Right renal pelvis (tissue), 4 donors: ENCODE measurements at places on chromosomes 5 and 9.

DNA sequence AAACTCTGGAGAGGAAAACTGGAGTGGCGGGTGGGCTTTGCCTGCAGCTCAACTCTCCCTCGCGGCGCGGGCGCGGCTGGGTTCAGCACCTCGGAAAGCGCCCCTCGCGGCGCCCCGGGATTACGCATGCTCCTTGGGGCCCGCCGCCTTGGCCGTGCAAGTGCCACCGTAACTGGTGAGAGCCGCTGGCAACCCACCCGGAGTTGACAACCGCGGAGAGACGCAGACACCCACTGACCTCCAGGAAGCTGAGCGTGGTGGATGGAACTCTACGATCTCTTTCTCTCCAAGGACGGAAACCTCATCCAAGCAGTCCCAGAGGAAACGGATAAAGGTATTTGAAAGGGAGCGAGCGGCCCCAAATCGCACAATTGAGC, 194 bp upstream of the RXFP3 start:
- DNase-seq, result peak; percentile 49

DNA sequence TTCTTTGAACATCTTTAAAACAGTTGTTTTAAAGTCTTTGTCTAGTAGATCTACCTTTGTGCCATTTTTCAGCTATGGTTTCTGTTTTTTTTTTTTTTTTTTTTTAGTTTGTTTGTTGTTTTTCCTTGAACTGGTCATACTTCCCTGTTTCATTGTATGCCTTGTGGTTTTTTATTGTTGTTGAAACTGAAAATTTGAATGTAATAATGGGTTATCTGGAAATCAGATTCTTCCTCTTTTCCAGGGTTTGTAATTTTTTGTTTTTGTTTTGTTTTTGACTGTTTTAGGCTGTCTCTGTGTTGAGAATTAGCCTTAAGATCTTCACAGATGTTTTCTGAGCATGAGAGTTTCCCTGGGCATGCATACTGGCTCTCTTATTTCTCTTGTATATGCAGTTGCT, 269.6 kb upstream of the DAP start:
- DNase-seq, result no peak

- DNase-seq, result no peak
Measured at GRCh38 chr5:50898966-50899365, 232.5 kb downstream of the PARP8 start.

DNA sequence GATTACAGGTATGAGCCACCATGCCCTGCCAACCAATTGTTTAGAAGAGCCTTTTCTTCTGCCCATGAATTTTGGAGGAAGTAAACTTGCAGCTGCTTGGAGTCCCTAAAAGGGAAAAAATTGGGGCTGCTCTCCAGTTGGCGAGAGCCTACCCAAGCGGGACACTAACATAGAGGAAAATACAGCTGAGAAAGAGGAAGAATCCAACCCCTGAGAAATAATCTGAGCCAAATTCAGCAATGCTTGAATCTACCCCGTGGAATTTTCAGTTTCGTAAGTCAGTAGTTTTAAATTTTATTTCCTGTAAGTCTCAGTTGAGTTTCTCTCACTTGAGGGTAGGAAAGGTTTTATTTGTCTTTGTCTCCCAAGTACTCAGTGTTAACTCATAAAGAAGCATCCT, 30.4 kb upstream of the UBTD2 start:
- no peak for DNase-seq

- no peak for DNase-seq
Measured at GRCh38 chr5:174292348-174292747, 246.8 kb downstream of the NSG2 start.

GRCh38 chr5:68253624-68254585, 38.3 kb downstream of the PIK3R1 start:
- no peak for DNase-seq

- no peak for DNase-seq
Measured at GRCh38 chr9:113484258-113484730, 20.8 kb downstream of the RGS3 start.

DNA sequence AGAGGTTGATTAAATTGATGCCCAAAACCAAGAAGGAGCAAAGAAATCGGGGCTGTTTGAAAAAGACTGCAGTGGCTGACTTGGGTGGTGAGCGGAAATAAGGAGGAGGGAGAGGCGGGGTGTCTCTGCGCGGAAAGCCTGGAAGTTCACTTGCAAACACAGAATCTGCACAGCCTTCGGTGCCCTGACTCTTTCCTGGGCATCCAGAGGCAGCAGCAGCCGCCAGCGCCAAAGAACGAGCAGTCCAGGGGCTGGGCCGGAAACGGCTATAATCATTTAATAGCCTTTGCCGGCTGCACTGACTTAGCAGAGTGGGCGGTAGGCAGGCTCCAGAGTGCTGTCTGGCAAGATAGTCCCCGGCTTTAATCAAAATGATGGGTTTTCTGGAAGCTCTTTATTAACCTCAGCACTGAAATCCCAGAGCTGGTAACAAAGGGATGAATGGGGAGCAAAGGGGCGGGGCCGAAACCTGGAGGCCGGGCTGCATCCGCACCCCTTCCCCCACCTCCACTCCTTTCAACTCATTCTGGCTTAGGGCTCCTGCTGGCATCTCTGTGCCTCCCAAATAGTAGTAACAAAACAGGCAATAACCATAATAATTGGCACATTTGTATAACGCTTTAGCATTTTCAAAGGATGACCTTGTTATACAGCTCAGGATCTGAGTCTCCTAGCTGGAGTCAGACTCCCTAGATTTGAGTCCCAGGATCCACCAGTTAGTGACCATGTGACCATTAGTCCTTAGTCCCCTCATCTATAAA, 35.7 kb downstream of the PCDHAC2 start:
- DNase-seq, result no peak

- DNase-seq, result no peak
Measured at GRCh38 chr9:114515528-114515927, 10.3 kb upstream of the WHRN start.

GRCh38 chr5:172973127-172973916, 10.2 kb upstream of the ATP6V0E1 start:
- peak; percentile 20 for DNase-seq

DNA sequence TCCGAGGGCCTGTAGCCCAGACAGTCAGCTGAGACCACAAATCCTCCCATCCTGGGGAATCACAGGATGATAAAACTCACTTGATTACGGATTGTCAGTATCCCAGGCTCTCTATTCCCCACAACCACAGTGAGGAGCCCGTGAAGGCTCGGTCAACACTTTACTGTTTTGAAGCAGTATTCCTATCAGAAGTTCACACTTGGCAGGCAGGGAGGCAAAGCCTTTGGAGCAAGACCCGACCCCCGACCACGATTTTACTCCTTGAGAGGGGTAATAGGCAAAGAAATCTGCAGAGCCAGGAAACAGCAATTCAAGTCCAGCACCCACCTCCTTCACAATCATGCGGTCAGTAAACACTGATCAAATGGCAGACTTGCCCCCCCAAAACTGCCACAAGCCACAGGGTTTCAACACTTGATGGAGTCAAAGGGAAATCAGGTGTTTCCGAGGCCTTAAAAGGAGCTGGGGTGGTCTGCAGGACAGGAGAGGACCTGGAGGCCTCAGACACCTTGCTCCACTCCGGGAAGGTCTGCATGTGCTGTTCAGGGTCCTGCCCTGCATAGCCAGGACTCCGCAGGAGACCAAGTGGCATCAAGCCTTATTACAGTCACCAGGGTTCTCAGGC, 25.2 kb downstream of the BICD2 start:
- DNase-seq, result no peak

GRCh38 chr9:113389451-113389850, 11.6 kb downstream of the ALAD start:
- DNase-seq, result no peak

DNA sequence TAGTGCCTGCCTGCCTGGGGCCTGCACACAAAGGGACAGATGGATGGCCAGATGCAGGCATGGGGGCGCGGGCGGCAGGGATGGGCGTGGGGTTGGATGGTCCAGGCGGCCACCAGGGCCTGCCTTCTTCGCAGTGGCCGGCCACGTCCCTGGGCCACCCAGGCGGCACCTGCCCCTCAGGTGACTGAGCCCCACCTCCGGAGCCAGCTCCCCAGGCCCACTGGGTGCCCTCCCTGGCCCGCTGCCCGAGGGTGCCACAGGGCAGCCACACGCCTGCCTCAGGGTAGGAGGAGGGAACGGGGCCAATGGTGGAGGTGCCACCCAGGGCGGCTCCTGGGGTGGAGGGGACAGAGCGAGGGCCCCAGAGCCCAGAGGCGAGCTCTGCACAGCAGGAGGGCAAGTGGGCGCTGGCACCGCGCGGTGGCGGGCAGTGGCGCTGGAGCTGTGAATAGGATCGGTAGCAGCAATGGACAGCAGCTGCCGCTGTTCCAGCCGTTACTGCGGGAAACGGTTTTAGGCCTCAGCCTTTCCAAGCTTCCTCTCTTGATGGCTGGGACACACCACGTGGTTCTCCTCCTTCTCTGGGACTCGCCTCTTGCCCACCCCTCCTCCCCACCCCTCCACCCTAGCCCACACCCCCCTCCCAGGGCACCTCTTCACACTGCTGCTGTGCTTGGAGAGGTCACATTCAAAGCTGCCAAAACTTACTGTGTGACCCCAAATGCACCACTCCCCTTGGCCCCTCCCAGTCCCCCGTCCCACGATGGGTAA, 19.1 kb downstream of the LHX3 start:
- DNase-seq, result no peak

GRCh38 chr5:141869514-141869913, 8.7 kb downstream of the PCDH1 start:
- no peak for DNase-seq

DNA sequence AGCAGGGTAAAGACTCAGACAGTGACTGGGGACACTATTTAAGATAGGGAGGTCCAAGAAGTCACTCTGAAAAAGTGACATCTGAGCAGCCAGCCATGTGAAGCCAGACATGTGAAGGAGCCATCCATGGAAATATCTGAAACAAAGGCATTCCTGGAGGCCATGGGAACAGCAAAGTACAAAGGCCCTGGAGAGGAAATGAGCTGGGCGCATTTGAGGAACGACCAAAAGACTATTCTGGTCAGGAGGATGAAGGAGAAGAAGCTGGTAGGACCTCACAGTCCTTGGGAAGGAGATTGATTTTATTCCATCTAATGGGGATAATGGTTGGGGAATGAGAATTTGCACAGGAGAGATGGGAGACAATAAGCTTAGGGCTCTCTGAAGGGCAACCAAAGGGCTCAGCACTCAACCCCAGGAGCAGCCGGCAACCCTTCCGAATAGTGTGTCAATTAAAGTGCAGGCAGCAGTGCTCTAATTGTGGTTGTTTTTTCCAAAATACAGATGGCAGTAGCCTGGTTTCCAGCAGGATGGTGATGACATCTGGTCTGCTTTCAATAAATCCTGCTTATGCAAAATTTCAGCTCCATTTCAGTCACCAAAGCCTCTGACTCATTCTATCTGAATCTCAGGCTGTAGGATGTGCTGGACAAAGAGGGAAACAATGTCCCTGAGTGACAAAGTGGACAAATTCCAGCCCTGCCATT, 26.7 kb downstream of the FOXI1 start:
- no peak for DNase-seq

- DNase-seq, result no peak
Measured at GRCh38 chr5:123000731-123001130, 35.8 kb downstream of the PPIC start.

- DNase-seq, result peak; percentile 26
Measured at GRCh38 chr5:72156946-72157624, 49.8 kb downstream of the MAP1B start.

DNA sequence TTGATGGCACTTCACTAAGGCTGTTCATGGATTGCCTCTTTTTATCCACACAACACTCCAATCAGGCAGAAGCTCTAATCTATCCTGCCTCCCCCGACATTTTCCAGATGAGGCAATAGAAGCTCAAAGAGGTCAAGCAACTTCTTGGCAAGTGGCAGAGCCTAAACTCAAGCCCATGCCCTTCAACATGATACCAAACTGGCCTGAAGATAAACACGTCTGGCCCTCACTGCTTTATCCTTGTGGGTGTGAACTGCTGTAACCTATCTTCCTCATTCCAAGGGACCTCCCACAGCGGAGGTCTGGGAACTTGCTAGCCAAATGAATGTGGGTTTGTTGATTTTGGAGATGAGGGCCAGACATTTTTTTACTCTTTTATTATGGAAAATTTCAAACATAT, 9.5 kb downstream of the SLC35A4 start:
- no peak for DNase-seq

DNA sequence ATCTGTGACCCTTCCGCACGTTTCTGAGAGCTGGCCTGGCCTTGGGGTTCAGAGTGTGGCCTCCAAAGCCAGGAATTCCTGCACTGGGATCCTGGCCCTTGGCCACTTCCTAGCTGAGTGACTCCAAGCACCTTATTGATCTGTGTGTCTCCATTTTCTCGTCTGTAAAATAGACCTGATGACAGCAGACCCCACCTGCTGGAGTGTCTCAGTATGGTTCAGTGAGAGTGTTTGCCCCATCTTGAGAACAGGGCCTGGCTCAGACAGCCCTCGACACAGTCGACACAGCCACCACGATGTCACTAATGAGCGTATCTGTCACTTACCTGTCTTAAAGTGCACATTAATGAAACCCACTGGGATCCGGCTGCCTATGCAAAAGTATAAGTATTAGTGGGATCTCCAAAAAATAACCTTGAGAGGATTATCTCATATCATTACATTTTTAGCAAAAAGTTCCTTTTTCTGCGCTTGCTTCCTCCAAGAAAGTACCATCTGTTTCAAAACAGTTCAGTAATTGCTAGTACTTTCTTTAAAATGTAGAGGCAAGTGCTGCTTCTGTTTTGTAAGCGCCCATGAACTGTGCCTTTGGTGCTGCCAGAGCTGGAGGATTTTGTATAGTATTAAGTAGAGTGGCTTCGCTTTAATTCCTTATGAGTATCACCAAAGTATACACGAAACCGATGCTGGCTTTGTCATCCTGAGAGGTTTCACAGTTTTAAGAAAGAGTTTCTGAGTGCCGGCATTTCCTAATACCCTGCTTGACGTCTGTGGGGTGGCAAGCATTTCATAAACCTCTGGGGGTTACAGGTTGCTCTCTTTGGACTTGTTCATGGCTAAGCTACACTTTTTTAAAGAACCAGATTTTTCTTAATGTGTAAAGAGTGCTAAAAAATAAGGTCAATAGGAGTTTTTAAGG, 31.7 kb downstream of the UBE2QL1 start:
- no peak for DNase-seq

- no peak for DNase-seq
Measured at GRCh38 chr5:174505621-174506020, 218.8 kb upstream of the MSX2 start.

GRCh38 chr5:14241141-14241540, 98.0 kb downstream of the TRIO start:
- no peak for DNase-seq

- no peak for DNase-seq
Measured at GRCh38 chr5:79716839-79717238, 27.2 kb downstream of the CMYA5 start.

DNA sequence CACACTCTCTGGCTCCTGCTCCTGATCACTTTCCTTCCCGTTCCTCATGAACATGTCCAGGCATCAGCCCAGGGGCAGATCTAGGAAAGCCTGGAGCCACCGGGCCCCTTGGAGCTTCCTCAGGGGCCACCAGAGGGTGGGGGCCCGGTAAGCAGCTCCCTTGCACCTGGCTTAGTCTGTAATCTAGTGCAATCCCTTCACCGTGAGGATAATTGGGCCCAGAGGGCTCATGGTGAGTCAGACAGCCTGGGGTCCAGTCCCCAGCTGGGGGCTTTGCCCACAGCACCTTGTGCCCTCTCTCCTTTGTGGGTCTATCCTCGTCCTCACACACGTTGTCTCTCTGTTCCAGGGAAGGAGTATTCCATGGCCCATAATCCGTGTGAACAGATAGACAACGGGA, 10.4 kb upstream of the ALDH1B1 start:
- DNase-seq, result no peak

- no peak for DNase-seq
Measured at GRCh38 chr5:179287071-179287470, 58.2 kb downstream of the ADAMTS2 start.
